A549 (cell line): ENCODE measurements at places on chromosomes 13 and 19. TPM values are rescaled to one million over a fixed set of nuclear protein-coding genes. Genes with fewer than 3 reads are reported as not detected.

The KLK8 gene
- not detected in 3 replicates for polyA plus RNA-seq

The ZNF66 gene
- not detected in 3 replicates for polyA plus RNA-seq

DNA sequence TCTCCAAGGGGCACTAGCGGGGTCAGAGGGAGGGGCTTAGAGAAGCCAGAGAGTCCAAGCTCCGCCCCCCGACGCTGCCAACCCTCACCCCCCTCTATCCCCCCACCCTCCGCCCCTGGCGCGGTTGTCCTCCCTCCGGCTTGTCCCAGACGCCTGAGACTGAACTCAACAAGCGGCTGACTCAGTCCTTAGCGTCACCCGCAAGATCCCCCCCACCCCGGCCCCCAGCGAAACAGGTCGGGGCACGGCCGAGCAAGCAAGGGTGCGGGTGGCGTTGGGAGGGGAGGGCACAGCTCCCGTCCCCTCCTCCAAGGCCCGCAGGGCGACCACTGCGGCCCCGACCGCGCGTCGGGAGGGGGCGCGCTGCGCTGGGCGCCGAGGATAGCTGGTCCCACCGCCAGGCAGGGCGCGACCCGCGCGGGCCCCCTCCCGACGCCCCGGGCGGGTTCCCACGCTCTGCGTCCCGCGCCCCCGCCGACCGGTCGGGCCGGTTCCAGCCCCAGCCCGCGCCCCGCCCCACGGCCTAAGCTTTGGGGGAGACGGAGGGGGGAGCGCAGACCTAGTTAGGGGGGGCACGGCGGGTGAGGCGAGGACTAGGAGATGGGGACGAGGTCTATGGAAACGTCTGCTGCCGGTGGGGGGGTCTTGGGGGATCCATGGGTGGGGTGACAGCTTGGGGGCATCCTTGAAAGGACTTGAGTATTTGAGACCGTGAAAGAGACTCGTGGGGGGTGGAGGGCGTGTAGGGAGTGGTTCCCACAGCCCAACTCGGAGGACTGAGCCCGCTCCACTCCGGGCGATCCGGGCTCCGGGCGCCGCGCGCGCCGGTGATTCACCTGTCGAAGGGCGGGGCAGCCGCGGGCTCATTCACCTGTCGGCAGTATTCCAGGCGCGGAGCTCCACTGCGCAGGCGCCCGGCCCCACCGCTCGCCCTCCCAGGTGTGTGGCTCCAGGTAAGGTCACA is 5.1 kb downstream of the NOTCH3 start:
- peak; percentile 33 for DNase-seq

DNA sequence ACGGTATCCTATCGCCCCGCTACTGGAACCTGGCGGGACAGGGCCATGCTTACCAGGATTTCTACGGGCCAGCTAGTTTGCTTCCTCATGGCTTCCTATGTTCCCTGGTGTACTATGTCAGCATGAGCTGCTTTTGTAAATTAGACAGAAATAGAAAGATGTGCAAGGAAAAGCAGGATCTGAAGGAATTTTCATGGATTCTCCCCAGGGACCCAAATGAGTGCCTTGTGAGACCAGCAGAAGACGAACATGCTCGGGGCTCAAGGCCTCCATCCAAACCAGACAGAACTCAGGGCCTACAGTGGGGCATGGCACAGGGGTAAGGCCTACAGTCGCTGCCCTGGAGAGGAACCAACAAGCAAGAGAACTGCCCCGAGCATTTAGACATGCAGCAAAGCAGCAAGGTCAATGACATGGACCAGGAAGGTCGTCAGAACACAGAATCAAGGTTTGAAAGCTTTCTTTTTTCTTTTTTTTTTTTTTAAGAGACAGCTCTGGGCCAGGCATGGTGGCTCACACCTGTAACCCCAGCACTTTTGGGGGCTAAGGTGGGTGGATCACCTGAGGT is 17.3 kb downstream of the EPS15L1 start:
- DNase-seq, result no peak

- DNase-seq, result no peak
These were observed 247.9 kb upstream of the HTR2A start for GRCh38 chr13:47144782-47145181.

DNA sequence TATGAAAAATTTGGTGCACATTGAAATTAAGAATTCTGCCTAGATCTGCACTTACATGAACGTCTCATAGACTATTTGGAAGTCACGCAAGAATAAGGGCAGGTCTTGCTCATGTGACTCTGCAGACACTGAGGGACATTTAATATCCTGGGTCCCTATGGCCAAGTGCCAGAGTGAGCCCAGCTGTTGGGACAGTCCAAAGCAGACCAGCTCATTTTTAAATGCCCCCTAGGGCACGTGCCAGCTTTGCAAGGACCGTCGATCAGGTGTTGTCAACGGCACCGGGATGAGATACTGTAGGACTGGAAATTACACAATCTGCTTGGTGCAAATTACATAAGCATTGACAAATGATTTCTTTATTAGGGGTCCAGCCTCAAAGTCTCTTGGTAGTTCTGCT is 293.6 kb downstream of the TEX29 start:
- no peak for DNase-seq

- peak; percentile 99 for DNase-seq
These were observed 1.9 kb downstream of the SULT2B1 start for GRCh38 chr19:48553676-48554384.

GRCh38 chr13:29279356-29280254 is 315.9 kb downstream of the SLC7A1 start:
- DNase-seq, result no peak

The HCST gene
- 0.49 to 0.69 TPM in 2 of 3 replicates, not detected in the other for polyA plus RNA-seq

DNA sequence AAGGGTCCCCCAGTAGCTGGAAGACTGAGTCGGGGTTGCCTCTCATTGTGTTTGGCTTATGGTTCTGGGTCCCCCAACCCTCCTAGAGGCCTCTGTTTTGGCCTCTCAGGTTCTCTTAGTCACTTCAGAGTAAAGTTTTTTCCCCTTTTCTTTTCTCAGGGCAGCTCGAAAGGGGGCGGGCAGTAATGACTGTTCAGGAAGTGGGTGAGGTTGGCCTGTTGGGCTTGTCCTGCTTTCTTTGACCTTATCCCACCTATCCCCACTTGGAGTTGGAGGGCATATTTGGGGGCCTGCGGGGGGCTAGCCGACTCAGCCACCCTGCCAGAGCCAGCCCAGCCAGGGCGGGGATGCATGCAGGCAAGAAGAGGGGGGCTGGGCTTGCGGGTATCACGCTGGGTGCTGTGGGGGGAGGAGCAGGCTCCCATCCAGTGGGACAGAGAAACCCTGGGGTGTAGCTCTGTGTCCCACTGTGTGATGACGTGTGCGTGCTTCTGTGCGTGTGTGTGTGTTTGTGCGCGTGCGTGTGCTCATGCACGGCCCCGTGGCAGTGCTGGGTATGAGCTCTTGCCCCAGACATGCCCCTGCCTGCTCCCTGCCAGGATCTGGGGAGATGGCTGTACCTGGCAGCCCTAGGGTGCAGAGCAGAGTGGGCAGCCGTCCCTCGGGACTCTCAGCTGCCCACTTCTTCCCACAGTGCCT is 1.4 kb downstream of the CIC start:
- DNase-seq, result no peak

The NRTN gene
- polyA plus RNA-seq, result 0.45 to 0.61 TPM (median 0.50 TPM) in 3 replicates

GRCh38 chr13:49421391-49421790 is 22.5 kb downstream of the CAB39L start:
- peak; percentile 29 for DNase-seq

DNA sequence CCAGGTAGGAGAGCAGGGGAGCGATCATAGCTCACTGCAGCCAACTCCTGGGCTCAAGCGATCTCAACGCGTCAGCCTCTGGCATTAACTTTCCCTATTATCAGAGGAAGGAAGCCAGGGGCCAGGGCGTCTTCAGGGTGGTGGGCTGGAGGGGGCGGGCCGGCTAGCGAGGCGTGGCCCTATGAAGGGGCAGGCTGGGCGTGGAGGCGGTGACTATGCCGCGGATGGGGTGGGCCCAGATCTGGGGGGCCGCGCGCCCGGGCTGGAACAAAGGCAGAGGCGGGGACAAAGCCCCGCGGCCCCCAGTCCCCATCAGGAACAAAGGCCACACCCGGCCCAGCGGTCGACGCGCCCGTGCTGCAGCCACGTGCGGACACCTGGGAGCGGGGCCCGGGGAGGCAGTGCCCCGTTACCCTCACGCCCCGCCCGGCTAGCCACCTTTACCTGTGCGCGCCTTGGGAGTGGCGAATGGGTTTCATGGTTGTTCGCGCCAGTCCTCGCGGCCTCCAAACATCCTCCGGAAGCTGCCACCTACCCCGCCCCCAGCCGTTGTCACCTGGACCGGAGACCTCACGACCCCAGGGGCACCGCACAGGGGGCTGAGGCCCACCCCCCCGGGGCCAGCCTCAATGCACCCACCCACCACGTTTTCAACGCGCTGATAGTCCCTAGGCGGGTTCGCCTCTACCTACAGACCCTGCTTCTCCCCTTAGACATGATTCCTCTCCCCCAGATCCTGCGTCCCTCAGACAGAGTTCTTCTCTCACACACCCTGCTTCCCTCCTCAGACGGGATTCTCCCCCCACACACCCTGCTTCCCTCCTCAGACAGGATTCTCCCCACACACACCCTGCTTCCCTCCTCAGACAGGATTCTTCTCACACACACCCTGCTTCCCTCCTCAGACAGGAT is 5.4 kb upstream of the TRIM28 start:
- no peak for DNase-seq

GRCh38 chr13:108993346-108993745 is 363.9 kb downstream of the MYO16 start:
- DNase-seq, result no peak

The SERTM1 gene
- not detected in 3 replicates for polyA plus RNA-seq

The SLC7A10 gene
- 0.13 to 0.26 TPM (median 0.20 TPM) in 3 replicates for polyA plus RNA-seq

DNA sequence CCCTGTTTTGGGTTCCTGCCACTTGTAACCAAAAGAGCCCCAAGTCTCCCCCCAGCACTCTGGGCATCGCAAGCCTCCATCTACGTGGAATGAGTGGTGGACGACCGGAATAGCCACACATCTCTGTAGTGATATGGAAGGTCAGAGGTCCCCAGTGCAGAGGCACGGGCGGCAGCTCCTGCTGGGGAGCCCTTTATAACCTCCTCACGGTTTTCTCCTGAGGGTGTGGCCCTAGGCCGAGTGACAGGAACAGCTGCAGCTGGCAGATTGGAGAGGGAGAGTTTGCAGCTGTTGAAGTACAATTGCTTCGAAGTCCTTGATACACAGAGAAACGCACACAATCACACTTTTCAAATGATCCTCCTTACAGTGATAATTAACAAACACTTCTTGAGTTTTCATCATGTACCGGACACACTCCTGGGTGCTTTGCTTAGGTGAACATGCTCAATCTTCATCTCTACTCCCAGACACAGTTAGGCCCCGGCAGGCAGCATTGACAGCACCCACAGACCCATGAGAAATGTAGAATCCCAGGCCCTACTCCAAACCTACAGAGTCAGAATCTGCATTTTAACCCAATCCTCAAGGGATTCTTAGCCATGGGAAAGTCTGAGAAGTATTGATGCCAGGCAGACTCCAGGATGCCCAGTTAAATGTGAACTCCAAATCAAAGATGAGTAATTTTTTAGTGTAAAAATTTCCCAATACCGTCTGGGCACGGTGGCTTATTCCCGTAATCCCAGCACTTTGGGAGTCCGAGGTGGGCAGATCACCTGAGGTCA is 4.9 kb upstream of the ZNF787 start:
- DNase-seq, result no peak

DNA sequence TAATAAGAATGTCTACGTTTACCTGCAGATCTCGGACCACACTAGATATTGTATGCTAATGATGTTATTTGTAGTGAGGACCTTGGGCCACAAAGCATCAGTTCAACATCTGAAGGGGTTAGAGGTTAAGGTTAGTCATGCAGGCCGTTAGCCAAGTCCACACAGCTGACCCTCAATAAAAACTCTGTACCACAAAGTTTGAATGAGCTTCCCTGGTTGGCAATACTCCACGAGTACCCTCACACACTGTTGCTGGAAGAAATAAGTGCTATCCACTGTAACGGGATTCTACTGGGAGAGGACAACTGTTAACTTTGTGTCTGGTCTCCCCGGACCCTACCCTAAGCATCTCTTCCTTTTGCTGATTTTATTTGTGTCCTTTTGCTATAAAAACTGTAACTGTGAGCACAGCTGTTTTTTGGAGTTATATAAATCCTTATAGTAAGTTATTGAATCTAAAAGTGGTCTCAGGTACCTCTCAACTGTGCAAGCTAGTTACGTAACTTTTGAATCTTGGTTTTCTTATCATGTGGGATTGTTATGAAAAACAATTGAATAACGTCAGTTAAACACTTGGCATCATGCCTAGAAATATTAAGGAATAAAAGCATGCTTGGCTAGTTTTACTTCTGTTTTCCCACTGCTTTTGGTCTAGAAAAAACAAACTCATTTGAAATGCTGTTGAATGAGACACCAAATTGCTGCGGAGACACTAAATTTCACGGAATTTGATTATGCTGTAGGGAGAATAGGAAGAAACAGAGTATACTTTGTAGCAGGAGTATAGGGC is 181.5 kb downstream of the DNAJC3 start:
- DNase-seq, result no peak

- DNase-seq, result no peak
These were observed 486.1 kb upstream of the KLF12 start for GRCh38 chr13:74620308-74620707.

The CLDND2 gene
- polyA plus RNA-seq, result 1.7 to 3.0 TPM (median 2.8 TPM) in 3 replicates

The MAG gene
- not detected in 3 replicates for polyA plus RNA-seq

- no peak for DNase-seq
These were observed 4.3 kb downstream of the N4BP2L1 start for GRCh38 chr13:32423592-32423991.

The F2RL3 gene
- polyA plus RNA-seq, result not detected in 3 replicates

- no peak for DNase-seq
These were observed 81.3 kb upstream of the FRY start for GRCh38 chr13:31950111-31950815.

The FGF21 gene
- polyA plus RNA-seq, result not detected in 3 replicates

The HPN gene
- polyA plus RNA-seq, result 0.04 to 0.12 TPM (median 0.06 TPM) in 3 replicates

The PEAK3 gene
- polyA plus RNA-seq, result not detected in 3 replicates
